ENCODE measurements at places on chromosomes 1 and 21.

DNA sequence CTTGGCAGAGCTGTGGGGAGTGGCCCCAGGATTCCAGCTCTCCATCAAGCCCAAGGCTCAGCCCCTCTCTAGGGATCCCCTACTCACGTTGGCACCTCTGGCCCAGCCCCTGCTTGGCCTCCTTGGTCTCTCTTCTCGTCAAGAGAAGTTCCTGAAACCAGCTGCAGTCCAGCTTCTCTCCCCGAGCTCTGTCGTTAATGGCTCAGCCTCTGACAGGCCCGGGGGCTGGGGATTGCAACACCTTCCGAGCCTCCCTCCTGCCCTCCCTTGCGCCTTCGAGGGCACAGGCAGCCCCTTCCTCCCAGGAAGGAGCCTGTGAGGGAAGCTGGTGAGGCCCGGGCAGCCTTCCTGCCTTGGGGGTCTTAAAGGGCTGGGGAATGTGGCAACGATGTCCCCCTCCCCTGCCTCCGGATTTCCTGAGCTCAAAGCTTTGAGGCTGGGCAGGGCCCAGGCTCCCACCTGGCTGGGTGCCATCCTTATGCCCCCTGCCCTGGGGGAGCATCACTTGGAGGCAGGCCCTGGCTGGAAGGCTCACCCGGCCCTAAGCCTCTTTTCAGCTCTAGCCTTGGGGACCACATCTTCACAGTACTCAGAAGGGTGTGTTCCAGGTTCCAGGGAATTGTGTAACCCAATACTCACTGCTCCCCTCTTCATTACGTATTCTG lies at the start of gene CSF3R:
Gene CSF3R, minus strand, starts transcription at position 190 of the 665 bp plus-strand sequence. CDS start 3,417 bp downstream, outside the sequence.
- no peak for DNase-seq

DNA sequence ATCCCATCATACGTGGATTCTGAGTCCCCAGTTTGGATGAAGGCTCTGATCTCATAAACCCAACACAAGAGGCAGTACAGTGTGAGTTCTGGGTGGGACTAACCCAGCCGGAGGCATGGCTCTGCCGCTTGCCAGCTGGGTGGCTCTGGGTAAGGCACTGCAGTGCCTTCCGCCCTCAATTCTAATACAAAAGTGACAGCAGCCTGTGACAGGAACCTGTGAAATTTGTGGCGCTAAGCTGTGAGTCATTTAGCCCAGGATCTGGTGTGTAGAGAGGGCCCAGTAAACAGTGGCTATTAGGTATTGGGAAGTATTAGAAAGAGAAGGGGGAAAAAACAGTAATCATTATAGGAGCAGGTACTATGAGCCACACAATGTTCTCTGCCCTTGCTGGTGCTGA lies 23.3 kb downstream of the HSPG2 start:
- no peak for DNase-seq

- no peak for DNase-seq
These were observed 713.0 kb downstream of the BRINP3 start for GRCh38 chr1:189764391-189765320.

DNA sequence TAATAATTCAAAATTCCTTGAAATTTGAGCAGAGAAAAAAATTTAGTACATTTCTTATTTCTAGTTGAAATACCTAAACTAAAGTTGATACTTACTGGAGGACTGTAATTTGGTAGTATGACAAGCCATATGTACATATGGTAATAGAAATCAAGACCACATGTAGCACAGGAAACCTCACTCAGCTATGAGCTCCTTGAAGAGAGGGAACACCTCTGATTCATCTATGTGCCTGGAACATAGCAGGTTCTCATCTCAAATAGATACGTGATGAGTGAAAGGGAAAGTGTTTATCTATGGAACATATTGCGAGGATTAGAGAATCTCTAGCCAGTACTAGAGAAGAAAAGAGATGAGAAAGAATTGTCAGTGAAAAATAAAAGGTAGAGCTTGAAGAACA lies 47.9 kb upstream of the GNG4 start:
- DNase-seq = no peak

Data from stimulated activated CD8-positive, alpha-beta memory T cell treated with anti-CD3 and anti-CD28 coated beads, Interleukin-2, amount 100 ng/mL, for 48 hours (primary cell).